ENCODE measurements at places on chromosomes 6 and 20.

- DNase-seq, result no peak
These were observed 27.6 kb downstream of the POLR1C start for GRCh38 chr6:43544461-43544860.

DNA sequence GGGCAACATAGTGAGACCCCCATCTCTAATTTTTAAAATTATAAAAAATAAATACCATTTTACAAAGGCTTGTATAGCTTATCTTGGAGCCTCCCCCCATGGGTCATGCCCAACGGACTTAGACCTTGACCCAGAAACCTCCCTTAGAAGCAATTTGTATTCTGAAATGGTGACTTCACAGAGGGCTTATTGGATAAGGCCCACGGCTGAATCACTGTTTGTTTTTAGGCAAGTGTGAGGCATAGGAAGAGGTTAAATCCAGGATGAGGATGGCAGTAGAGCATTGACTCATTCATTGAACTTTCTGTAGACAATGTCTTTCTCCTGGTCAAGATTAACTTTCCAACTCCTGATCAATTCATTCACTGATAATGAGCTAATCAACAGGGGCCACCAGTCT is 6.2 kb upstream of the SNAI1 start:
- no peak for DNase-seq

- no peak for DNase-seq
These were observed 122.6 kb upstream of the PLCB4 start for GRCh38 chr20:8946036-8946940.

- DNase-seq, result no peak
These were observed 165.6 kb downstream of the GRM1 start for GRCh38 chr6:146194434-146194833.

DNA sequence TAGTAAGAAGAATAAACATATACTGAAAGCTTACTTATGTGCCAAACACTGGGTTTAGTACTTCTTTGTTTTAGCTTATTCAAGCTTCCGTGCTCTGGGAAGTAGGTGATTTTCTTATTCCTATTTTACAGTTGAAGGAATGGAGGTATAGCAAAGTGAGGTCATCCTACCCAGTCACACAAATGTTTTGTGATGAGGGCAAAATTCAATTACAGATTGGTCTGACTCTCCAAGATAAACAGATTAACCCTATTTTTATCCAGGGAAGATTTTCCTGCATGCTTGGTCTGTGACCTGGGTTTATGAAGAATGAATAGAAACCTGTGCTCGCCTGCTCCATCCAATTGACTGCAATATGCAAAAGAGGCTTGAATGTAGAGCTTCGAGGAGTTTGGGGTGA is 310.0 kb downstream of the ZNF217 start:
- no peak for DNase-seq

- DNase-seq, result no peak
These were observed 712 bp downstream of the DEK start for GRCh38 chr6:18263418-18264218.

- no peak for DNase-seq
These were observed 94.7 kb downstream of the RPP40 start for GRCh38 chr6:4909063-4909706.
